ENCODE measurements at places on chromosomes 2 and 18.

GRCh38 chr18:28086670-28087552 lies 90.0 kb downstream of the CDH2 start:
- no peak for DNase-seq

GRCh38 chr18:47215554-47216138 lies 35.8 kb downstream of the SKOR2 start:
- DNase-seq: peak; percentile 26

- no peak for DNase-seq
Measured at GRCh38 chr18:36461551-36461987, 164.1 kb downstream of the FHOD3 start.

- peak; percentile 89 for DNase-seq
Measured at GRCh38 chr18:46946656-46947282, 29.4 kb downstream of the KATNAL2 start.

GRCh38 chr18:9106800-9107584 lies 4.5 kb downstream of the NDUFV2 start:
- DNase-seq: no peak

GRCh38 chr2:182048088-182048487 lies 62.4 kb downstream of the PPP1R1C start:
- DNase-seq: no peak

GRCh38 chr18:2846636-2847316 lies at the start of gene EMILIN2:
Gene EMILIN2, plus strand, starts transcription at chr18:2847006. Its CDS starts 183 bp downstream, at chr18:2847189.
- peak; percentile 22 for DNase-seq

DNA sequence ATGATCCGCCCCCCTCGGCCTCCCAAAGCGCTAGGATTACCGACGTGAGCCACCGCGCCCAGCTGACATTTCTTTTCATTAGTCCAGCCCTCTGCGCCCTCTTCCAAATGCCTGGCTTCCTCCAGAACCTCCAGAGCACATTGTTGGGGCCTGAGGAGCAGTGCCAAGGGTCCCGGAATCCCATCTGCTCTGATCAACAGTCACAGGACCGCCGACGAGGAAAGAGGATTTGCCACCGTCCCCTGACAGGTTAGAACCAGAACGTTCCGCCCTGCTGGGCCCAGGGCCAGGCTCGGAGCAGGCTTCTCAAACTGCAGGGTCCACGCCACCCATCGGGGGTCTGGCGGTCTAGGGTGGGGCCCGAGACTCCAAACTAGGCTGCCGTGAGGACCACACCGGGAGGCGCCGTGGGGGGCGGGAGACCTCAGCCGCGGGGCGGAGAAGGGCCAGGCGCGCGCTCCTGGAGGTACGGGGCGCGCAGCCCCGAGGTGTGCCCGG lies 36.9 kb upstream of the ITM2C start:
- DNase-seq: no peak

DNA sequence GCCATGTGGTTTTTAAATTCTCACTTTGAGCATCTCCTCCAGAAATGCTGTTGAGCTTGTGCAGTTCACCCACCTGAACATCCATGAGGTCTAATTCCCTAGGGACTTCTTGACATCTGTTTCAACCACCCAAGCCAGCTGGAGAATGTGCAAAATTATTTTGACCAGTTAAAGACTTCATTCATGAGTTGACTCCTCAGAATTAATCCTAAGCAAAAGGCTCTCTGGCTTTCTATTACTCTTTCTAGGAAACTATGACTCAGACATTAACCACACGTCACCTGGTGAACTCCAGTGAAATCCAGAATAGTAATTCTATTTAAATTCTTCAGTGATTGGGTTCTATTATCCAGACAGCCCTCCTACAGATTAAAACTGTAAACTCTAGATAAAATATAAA lies 247.5 kb downstream of the NBAS start:
- DNase-seq: no peak

DNA sequence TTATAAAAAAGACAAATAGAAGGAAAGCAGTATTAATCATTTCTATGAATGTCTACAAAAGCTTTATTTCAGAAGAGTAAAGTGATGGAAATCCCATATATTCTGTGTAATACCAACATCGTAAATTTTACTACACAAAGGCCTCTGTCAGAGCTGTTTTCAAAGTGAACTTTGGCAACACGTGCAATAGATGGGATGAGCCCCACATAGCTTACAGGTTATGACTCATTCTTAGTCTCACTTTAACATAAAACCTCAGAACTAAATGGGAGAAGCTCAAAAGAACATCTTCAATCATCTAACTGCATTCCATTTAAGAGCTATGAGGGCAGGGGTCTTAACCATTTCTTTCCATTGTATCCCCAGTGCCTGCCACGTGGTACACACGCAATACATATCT lies 11.5 kb downstream of the VPS4B start:
- DNase-seq: no peak

DNA sequence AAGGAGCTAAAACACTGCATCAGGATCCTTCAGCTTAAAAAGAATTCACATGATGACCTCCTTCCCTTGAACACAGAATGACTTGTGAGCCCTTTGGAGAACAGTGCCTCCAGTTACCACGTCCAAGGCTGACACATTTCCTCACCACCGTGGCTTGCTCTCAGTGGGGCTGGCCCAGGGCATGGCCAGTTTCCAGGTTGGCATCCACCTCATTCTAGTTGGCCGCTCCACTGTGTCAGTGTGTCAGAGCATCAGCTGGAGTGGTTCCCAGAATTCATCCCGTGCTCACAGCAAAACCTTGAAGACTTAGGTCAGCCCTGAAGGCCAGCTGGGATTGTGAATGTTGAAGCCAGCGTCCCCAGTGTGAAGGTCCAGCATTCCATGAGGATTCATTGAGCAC lies 158.5 kb downstream of the INSIG2 start:
- no peak for DNase-seq

- DNase-seq: no peak
Measured at GRCh38 chr18:45203677-45204076, 411.6 kb upstream of the SLC14A2 start.

GRCh38 chr2:17610521-17610920 lies 70.0 kb downstream of the VSNL1 start:
- no peak for DNase-seq

- peak; percentile 61 for DNase-seq
Measured at GRCh38 chr2:41859615-41860514, 188.0 kb upstream of the PKDCC start.

GRCh38 chr2:212841460-212841859 lies 302.9 kb upstream of the ERBB4 start:
- DNase-seq: no peak

GRCh38 chr2:52964916-52965530 lies 802.6 kb upstream of the CHAC2 start:
- DNase-seq: no peak

- no peak for DNase-seq
Measured at GRCh38 chr2:207265869-207266268, 100.1 kb upstream of the KLF7 start.

DNA sequence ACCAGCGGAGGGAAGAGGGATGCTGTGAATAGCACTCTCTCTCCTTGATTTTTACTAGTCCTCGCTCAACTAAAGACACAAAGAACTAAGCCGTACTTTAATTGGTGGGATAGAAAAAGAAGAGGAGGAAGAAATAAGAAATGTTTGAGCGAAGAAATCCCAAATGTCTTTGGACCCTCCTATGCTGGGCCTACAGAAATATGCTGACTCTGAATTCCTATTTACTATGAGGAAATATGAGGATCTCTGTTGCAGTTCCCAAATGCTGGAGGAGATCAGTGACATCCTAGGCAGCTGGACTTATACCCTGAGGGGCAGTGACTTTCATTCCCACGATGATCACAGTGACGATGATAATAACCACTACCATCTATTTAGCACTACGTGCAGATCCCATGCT lies 16.6 kb upstream of the PIEZO2 start:
- DNase-seq: no peak

DNA sequence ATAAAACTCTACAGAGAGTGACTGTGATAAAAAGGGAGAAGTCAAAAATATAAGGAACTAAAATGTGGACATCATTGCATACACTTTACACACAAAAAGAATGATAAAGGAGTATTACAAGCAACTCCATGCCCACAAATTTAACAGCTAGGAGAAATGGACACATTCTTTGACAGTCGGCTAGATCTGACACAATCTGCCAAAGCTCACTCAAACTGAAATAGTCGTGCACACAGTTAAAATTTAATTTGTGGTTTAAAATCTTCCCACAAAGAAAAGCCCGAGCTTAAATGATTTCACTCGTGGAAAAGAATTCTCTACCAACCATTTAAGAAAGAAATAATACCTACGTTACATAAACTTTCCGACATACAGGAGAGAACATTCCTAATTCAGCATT lies 132.4 kb downstream of the ZAP70 start:
- no peak for DNase-seq

DNA sequence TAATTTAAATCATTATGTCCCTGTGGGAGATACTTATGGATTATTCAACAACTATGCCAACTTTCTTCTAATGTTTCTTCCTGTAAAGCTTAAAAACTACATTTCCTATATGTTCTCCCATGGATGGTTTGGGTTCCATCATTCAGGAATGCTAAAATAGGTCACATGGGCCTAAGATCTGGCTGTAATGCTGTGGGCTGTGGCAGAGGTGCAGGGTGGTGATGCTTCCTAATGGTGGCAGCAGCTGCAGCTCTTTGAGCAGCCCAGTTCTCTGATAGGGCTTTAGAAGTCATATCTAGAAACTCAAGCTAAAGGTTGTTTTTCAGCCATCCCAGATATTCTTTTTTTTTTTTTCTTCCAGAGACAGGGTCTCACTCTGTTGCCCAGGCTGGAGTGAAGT lies 266.1 kb downstream of the ZNF385B start:
- no peak for DNase-seq

DNA sequence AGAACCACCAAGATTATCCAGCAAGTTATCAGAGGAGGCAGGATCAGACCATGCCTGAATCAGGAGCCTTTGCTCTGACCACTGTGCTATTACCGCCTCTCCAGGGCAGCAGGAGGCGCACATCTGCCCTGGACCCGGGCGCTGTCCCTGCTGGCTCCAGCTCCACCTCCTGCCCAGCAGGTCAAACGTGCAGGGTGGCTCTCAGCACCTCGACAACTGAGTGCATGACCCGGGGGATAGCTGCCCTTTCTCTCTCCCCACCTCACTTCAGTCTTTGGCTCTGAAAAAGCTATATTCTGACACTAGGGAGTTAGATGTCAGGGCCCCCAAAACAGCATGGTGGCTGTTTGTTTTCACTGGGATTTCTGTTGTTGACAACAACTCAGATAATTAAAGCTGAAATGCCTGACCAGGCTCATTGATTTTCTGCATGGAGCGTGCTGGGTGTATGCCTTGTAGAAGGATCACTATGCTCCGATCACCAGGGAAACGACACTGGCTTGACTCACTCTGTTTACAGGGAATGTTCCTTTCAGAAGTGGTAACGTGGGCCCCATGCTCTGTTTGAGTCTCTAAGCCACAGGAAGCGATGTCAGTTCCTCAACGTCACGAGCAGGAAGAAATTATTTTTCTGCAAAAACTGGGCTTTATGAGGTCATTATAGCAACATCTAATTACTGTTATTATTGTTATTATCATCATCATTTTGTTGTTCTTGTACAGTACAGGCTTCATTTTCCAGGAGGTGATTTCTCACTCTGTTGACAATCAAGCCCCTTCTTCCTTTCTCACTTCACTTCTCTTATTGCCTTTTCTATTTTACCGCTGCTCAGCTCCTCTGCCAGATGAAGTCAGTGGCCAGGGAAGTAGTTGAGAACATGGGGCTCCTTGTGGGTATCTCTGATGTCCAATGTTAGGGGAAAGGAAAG lies 125.6 kb downstream of the PLB1 start:
- DNase-seq: peak; percentile 84

DNA sequence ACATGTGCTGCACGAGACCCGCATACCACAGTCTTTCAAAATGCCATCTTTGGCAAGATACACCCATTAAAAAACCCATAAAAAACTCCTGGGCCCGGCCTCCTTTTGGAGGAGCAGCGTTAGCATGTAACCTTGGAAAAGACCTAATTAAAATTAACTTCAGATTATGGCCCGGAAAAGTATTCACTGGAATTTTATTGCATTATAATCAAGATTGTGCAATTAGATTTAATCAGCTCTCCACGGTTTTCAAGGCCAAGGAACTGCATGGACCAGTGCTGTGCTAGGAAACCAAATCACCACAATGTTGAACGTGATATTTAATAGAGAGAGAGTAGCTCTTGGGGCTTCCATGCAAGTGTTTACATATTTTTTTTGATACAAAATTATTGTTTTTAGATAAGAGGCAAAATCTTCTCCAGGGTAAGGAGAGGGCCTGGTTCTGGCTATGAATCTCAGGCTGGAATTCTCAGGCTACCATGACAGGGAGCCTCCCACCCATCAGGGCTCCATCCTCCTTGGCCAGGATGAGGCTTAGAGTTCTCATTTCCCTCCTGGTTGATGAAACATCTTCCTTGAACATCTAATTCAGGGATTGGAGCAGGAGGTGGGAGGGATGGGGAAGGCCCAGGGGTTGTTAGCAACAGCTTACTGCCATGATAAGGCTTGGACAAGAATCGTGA lies 82.0 kb upstream of the TTC39C start:
- no peak for DNase-seq

DNA sequence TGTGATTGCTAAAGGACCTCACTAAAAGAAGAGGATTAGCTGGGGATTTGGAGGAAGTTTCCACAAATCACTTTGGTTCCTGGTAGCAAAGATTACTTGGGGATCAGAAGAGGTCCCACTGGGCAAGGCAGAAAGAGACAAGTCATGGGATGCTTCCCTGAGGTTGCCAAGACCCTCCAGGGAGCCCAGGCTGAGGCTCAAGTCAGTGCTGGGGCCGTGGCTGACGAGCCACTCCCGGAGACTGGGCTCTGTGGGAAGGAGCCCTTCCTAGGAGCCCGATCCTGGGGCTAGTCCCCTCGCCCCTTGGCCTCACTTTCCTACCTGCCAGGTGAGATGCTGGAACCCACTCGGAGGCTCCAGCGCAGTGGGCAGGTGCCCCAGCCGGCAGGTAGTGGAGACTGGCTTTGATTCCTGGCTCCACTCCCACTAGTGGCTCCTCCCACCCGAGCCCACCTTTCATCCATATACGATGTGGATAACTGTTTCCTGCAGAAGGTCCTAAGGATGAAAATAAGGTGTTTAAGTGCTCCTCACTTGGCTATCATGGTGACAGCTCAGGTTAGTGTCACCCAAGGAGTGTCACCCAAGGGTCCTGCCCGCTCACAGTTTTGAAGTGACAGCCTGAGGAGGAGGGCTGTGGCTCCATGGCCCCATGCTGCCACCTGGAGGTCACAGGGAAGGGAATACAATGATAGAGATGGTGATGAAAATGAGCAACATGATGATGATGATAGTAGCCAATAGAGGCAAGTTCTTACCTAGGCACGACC lies 100.5 kb downstream of the CAPN13 start:
- peak; percentile 79 for DNase-seq

- DNase-seq: peak; percentile 39
Measured at GRCh38 chr2:45083175-45083574, 73.9 kb upstream of the SIX2 start.

DNA sequence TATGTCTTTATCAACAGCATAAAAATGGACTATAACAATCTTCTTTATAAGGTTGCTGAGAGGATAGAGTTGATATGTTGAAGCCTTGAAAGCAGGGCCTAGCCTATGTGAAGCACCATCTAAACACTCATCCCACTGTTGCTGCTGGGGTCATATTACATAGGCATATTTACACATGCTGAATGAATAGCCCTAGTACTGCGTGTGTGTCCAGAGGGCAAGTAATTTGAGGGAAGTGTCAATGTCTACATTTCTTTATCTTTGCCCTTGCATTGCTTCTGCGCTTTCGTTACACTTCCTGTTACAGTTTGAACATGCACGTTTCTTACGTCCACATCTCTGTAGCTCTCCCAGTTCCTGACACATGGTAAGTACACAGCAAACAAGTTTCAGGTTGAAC lies 280.3 kb upstream of the ATP5MC3 start:
- no peak for DNase-seq
